ENCODE measurements at places on chromosomes 1 and 21.
A peak's percentile ranks its signal among the peaks of the same experiment; 100 is the strongest.

- peak; percentile 21 for DNase-seq
Observed at GRCh38 chr1:226425004-226425378, 17.1 kb upstream of the PARP1 start.

DNA sequence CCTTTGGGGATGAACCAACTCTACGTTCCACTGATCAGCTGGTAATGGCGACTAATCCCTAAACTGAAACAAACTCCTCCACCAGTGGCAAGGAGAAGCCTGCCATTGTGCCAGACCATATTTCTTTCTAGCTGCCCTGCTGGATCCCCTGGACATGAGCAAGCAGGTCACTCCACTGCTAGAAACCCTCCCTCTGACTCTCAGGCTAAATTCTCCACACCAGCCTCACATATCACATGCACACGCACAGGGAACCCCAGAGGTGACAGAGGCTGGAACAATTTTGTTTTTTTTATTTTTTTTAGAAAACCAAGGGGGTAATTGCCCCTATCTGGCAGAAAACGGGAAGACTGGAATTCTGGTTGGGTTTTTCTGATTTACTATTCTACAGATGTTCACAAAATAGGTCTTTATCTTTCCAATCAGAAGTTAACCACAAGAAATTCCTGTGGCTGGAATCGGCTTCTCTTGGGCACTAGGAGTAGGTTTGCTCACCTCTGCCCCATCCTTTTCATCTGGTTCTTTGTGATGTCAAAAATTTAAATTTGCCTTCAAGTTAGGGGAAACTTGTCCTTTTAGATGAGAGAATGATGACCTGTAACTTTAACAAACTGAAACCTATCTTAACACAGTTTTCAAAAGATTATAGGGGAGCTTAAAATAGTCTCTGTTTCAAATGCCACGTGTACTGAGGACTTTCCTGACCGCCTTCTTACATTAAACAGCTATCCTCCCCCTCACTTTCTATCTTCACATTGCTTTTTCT, 258.1 kb downstream of the SDCCAG8 start:
- DNase-seq: no peak

DNA sequence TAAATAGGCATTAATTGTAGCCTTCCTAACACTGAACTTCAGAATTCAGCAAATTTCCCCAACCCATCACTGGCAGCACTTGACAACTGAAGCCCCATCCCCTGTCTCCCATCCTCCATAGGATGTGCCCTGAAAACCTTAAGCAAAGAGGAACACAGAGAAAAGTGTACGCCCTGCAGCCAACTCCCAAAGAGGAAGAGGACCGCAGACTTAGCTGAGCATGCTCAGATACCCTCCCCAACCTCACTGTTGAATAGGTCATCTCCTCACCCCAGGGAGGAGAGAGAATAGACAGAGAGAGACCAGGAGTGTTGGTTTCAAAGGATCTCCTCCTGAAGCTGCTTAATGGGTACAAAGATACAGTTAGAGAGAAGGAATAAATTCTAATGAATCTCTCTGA, 50.5 kb downstream of the CD2 start:
- DNase-seq: no peak

DNA sequence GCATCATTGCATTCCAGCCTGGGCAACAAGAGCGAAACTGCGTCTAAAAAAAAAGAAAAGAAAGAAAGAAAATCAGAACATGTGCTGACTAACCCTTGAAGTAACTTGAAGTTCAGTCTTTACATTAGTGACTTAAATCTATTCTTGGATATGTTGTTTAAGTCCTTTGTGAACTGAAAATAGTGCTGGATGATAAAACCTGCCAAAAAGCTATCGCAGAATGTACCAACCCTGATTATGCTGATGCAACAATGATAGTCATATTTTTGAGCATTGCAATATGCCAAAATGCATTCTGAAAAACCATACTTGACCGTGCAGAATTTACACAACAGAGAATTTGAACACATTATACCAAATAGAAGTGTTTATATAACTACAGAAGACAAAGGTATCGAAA, 30.7 kb downstream of the SHISAL2A start:
- no peak for DNase-seq

- DNase-seq: no peak
Observed at GRCh38 chr1:107419003-107419402, 278.2 kb downstream of the NTNG1 start.

- no peak for DNase-seq
Observed at GRCh38 chr21:31293986-31294385, 50.1 kb downstream of the TIAM1 start.

DNA sequence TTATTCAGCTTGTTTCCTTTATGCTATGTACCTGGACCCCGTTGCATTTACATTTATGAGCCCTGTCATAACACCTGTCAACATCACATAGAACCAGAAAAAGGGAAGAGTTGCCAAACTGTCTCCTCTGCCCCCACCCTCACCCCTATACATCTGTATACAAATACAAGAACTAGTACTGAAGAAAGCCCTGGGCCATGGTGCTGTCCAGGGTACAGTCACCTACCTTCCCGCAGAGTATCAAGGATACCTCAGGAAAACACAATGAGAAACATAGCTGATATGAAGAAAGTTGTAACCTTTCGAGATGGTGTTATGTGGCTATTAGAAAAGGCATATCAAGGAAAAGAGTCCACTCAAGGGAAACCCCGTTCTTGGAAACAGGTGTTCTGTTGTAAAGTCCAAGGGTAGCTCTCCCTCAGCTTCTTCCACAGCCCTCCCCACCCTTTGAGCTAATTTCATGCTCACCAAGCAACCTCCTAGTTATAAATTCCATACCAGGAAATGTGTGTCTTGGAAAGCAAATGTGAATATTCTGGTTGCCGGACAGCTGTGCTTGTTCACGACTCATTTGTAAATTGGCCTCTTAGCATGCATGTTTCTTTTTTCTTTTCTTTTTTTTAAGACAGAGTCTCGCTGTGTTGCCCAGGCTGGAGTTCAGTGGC, 16.7 kb upstream of the AVPR1B start:
- no peak for DNase-seq

DNA sequence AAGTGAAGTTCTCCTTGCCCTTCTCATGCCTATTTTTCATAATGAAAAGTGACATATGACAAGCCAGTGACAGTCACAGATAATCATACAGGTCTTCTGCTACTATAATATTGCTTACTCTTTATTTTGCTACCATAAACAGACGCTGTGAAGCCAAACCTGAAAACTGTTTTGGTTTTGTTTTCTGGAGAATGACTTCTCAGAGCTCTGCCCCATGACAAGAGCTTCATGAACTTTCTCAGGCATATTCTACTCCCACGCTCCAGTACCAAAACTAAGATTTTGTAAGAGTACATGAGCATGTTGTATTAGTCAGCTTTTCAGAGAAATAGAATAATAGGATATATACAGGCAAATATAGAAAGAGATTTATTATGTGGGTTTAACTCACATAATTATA, 64.3 kb upstream of the VTCN1 start:
- no peak for DNase-seq

DNA sequence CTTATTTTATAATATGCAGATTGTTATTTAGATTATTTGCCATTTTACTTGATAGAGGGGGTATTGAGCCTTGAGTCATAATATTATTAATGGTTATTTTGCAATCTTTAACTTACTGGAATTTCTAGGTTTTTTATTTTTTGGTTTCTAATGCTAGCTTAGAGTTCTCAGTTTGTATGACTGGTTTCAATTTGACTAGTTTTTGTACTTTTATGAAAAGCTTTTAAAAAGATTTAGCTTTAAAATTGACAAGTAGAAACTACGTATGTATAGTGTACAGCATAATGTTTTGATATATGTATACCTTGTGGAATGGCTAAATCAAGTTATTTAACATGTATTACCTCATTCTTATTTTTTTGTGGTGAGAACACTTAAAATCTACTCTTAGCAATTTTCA, 41.5 kb downstream of the CEP350 start:
- no peak for DNase-seq

- no peak for DNase-seq
Observed at GRCh38 chr1:66197785-66198184, 336.2 kb upstream of the SGIP1 start.

GRCh38 chr1:117632269-117633067, 26.6 kb downstream of the TENT5C start:
- no peak for DNase-seq

DNA sequence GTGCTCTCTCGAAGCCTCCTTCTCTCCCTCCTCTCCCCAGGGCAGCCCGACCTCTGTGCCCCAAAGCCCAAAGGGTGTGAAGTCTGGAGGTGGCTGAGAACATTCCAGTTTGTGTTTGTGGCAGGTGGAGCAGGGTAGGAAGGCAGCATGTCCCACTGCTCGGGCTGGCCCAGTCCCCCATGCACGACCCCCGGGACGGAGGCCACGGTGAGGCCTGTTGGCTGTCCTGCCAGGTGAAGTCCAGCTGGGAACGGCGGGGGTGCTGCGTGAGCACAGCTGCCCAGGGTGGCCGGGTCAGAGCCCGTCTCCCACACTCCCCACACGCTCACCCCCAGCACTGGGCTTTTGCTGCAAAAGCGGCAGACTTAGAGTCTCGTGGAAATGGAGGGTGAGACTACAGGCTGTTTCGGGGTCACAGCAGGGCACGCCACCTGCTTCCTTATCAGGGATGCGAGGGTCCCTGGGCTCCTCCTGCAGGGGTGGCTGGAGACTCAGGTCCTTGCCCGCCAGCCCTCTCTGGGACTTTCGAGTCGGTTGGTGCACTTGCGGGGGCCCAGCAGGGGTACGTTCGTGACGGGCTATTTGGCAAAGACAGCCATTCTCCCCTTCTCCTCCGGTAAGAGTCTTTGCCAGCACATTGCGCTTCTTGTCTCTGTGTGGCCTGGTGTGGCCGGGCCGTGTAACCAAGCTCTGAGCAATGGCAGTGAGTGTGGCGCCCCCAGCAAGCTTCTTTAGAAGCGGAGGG, 40.3 kb downstream of the MORN1 start:
- DNase-seq: no peak

GRCh38 chr1:10818262-10819197, 22.1 kb upstream of the CASZ1 start:
- no peak for DNase-seq

DNA sequence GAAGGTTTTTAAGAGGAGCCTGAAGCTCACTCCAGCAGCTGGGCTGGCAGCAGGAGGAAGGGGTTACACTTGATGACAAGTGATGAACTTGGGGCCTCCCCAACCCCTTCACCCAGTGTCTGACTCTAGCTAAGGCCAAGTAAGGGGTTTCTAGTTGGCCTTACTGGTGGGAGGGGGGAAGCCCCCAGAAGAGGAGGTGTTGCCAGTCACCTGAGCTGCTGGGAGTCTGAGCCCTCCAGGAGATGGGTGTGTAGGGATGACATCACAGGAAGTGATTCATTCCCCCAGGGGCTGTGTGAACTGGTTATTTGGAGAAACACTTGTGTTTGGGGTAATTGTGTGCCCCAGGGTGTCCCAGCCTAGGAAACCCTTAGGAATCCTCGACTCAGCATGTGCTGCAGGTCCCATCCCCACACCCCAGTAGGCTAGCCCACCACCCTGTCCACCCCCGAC, 3.1 kb downstream of the PADI1 start:
- peak; percentile 40 for DNase-seq

GRCh38 chr1:156860628-156861423, at the start of gene NTRK1:
NTRK1 (plus strand) TSS chr1:156860865; CDS start chr1:156860935, 70 bp downstream.
- DNase-seq: peak; percentile 69

GRCh38 chr1:101959456-101959855, 37.3 kb downstream of the OLFM3 start:
- DNase-seq: no peak

- no peak for DNase-seq
Observed at GRCh38 chr1:55235722-55236121, 20.6 kb upstream of the USP24 start.

DNA sequence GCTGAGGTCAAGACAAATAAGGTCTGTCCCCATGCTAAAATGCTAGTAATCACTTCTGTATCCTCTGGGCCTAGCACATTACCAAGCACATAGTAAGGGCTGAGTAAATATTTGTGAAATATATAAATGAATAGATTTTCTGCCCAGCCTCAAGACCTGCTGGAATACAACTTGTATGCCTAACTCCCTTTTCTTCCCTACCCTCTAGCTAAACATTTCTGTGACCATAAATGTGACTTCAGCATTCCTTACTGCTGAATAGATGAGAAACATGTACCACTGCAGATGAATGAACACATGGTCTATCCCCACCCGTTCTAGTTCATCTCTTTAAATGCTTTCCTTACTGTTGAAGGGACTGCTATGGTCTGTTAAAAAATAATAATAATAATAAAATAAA, 209.0 kb upstream of the HOOK1 start:
- no peak for DNase-seq

GRCh38 chr21:17823846-17824245, 4.7 kb upstream of the C21orf91 start:
- DNase-seq: no peak

GRCh38 chr1:239718571-239718970, 332.2 kb downstream of the CHRM3 start:
- DNase-seq: peak; percentile 3

GRCh38 chr1:162498496-162498810, 835 bp downstream of the UHMK1 start:
- DNase-seq: no peak

GRCh38 chr21:41827951-41828883, 50.9 kb downstream of the PRDM15 start:
- DNase-seq: no peak

GRCh38 chr1:59431566-59432294, 134.8 kb downstream of the FGGY start:
- no peak for DNase-seq

GRCh38 chr21:34704119-34704518, 35.3 kb downstream of the CLIC6 start:
- DNase-seq: no peak

DNA sequence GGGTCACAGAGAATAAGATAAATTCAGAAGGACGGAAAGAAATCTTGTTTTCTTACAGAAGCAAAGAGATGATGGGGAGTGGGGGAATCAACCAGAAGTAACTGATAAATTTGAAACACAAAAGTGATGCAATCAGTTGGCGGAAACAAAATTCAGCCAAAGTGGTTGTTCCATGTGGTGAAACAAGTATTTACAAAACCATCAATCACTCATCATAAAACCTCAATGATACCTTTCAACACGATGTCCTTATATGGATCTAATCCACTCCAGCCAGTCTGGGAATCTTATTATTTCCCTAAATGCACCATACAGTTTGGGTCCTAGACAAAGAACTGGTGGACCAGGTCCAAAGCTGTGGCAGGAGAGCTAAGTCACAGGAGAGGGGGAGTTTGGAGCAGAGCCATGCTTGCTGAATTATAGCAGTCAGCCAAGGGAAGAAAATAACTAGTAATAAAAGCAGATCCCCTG, 303.8 kb upstream of the LRRC7 start:
- DNase-seq: no peak

All from CD4-positive, alpha-beta T cell treated with Interleukin-12 subunit alpha and Interleukin-12 subunit beta, for 1 hour (primary cell).